ENCODE measurements at places on chromosomes 1 and 21.
A peak's percentile ranks its signal among the peaks of the same experiment; 100 is the strongest.

DNA sequence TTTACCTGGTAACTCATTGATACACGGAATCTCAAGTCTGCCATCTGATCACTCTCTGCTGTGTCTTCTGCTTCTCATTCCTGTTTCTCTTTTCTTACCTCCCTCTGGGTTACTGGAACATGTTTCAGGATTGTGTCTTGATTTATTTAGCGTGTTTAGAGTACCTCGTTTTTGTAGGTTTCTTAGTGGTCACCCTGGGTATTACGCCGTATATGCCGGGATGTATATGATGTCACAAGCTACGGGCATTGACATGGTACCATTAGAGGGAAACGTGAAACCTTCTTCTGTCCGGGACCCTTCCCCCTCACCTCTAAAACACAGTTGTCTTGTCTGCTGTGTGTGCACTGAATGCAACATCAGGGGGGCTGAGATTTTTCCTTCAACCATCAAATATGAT, 2.8 kb downstream of the ACTRT2 start:
- no peak for DNase-seq

DNA sequence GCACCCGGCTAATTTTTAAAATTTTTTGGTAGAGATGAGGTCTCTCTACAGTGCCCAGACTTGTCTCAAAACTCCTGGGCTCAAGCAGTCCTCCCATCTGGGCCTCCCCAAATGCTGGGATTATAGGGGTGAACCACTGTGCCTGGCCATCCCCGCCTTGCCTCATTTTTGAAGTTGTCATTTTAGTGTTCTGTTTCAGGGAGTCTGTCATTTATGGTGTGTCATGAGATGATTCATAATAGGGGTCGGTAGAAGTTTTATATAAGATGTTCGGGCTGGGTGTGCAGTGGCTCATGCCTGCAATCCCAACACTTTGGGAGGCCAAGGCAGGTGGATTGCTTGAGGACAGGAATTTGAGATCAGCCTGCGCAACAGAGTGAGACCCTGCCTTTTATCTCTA, 8.5 kb downstream of the PRCC start:
- DNase-seq, result no peak

DNA sequence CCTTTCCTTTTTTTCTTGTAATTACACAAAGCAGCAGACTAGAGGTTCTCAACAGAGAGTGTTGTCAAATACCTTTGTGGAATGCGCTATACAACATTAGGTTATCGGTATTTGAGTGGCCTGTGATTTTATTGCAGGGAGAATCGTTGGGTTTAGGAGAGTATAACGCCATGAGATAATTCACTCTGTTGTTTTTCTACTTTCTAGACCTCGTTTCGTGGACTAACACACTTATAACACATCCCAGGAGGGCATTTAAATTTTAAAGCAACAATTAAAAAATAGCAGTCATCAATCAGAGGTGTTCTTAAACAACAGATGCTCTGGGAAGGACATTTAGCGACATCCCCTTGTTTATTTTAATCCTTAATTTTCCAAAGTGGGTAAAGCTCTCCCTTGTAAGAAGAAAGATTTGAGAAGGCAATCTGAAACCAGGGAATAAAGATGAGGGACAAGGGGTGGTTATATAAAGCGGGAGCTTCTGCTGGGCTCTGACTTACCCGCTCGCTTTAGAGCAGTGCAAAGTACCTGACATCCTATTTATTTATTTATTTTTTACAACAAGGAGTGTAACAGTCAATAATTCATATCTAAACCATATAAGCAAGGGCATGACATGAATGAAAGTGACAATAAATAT, 4.9 kb downstream of the PBX1 start:
- DNase-seq, result no peak

DNA sequence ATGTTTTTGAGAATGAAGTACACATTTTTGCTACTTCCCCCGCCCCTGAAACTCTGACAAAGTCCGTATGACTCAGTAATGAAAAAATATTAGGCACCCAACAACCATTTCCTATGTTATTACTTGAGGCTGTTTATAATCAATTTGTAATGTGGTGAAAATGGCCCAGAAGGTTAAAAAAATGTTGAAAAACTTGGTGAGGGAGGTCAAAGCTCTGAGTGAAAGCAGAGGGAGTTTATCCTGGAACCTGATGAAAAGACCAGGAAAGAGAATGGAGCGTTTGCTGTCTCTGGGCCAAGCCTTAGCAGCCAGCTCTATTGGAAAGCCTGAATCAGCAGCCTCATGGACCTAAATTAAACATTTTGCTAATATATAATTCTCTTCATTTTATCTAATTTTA, 367.7 kb upstream of the NEGR1 start:
- no peak for DNase-seq

GRCh38 chr1:234721476-234722269, 111.7 kb upstream of the IRF2BP2 start:
- no peak for DNase-seq

- no peak for DNase-seq
Measured at GRCh38 chr1:214404154-214404553, 123.2 kb downstream of the SMYD2 start.

GRCh38 chr1:208216806-208217205, 27.4 kb downstream of the PLXNA2 start:
- DNase-seq, result no peak

DNA sequence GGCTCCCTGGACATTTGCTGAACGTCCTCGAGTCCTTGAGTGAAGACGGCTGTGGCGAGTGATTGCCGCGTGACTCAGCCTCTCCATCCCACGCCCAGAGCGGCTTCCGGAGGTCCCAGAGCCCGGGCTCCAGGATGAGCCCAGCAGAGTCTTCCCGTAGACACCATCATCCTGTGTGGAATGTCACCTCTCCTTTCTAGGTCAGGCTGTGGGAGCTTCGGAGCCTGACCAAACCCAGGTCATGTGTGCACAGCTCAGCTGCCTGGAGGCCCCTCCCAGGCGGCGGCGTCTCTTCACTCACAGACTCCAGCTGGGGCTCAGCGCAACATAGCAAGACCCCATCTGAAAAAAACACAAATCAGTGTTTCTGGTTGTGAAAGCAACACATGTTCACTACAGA, 38.2 kb downstream of the PRKCZ start:
- no peak for DNase-seq

DNA sequence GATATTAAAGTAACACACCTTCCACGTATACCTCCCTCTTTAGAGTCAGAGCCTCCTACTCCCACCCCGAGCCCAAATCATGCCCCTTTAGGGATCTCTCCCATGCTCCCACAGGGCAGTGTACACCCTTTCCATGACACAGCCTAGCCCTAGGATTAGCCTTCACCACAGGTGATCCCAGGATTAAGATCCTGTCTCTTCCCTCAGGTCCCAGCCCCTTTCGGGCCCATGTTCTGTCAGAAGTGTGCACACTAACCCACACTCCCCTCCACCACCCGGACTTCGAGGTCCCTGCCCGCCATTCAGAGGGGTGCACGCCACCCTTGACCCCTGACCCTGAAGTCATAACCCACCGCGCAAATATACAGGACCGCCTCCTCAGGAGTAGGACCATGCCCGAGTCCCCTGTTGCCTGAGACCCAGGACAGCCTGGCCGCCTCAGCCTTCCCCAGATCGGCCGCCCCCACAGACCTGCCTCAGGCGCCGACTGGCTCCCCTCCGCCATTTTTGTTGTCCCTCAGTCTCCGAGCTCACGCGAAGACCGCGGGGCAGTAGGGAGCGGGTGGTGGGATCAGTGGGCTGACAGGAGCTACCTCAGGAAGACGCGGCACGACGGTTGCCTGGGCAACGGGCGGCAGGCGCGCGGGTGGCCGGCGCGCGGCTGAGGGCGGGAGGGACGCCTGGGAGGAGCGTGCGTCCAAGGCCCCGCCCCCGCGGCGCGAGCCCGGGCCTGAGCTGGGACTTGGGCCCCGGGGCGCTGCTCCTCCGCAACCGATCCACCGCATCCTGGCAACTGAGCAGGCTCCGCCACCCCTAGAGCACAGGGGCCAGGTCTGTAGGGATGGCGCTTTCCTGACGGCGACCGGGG, at the start of gene AGBL4:
TSS of gene AGBL4 (minus strand) at position 663 of the 868 bp plus-strand sequence.
- peak; percentile 95 for DNase-seq

DNA sequence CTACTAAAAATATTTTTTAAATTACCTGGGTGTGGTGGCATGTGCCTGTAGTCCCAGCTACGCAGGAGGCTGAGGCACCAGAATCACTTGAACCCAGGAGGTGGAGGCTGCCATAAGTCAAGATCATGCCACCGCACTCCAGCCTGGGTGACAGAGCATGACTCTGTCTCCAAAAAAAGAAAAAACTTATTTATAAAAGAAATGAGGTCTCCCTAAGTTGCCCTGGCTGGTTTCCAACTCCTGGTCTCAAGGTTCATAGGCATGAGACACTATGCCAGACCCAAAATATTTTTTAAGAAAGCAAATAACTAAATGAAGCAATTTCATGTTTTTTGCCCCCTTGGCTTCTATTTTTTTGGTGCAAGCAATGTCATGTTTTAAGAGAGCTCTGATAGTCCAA, 32.9 kb downstream of the EIF4G3 start:
- no peak for DNase-seq

DNA sequence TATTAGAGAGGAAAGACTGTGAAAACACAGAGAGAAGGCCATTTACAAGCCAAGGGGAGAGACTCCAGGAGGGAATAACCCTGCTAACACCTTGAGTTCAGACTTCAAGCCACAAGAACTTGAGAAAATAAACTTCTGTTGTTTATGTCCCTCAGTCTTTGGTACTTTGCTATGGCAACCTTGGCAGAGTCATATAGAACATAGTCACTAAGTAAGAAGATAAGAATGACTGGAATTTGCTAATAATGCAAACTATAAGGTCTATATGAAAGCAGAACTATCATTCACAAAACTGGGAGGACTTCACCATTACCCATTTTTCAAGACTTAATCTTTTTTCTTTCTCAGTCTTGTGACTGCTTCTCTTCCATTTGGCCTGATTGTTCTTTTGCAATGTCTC, 767.3 kb upstream of the ADAMTS5 start:
- DNase-seq, result no peak

DNA sequence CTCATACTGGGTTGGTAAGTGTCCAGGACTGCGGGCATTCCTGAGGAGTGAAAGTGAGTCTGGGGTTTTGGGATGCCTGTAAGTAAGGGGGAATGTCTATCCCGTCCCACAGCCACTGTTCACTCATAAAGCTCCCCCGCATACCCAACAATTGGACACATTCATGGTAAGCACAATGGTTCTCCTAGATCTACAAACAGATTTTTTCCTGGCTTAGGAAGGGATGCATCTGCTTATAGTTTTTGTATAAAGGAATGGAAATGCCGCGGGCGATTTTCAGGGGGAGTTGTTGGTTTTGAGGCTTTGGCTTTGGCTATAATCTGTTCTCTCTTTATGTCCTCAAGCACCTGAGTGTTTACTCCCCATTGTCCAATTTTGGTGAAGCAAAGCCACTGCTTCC, 7.1 kb downstream of the ERVH48-1 start:
- no peak for DNase-seq

GRCh38 chr1:205672395-205672889, 7.9 kb downstream of the SLC45A3 start:
- DNase-seq, result no peak

DNA sequence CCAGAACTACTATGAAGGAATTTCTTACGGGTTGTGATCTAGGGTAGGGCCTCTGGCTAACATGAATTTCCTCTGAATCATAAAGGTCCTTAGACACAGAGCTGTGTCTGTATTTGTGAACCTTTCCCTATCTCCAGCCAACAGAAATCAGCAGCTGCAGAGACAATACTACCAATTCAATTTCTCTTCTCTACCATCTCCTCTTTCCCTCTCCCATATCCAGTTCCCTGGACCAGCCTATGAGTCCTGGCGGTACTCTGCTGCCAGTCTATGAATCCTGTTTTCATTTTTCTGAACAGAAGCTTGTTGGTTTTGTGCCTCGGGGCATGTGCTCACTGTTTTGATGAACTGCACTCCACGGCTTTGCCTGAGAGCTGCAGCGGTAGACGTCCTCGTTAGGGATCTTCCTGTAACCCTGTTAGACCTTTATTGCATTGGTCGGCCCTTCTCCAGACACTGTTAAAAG, 458.0 kb upstream of the VAMP3 start:
- DNase-seq, result peak; percentile 23

- DNase-seq, result no peak
Measured at GRCh38 chr1:226988334-226988666, 48.2 kb downstream of the COQ8A start.

GRCh38 chr1:196098000-196098399, 510.2 kb downstream of the KCNT2 start:
- DNase-seq, result peak; percentile 6

GRCh38 chr1:167683226-167683625, 38.6 kb upstream of the MPZL1 start:
- DNase-seq, result no peak

GRCh38 chr21:31599013-31599412, 60.5 kb upstream of the SOD1 start:
- DNase-seq, result no peak

DNA sequence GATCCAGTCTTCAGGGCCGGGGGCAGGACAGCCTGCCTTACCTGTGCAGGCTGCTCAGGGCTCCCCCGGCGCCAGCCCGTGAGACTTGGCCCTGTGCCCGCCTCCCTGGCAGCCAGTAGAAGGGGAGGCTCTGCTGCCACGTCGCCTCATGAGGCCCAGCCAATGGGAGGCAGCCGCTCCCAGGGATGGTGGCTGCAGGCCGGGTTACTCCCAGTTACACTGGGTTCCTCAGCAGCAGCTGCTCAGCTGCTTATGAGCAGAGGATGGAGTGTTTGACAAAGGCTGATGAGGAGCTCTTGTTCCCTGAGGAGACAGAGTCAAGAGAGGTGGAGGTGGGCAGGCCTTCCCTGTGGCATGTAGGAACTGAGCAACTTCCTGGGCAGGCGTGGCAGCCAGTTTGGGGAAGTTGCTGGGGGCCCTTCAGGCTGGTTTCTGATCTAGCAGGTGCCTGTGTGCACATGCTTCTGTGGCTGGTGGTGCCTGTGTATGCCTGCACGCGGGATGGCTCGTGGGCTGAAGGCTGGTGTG, 5.5 kb downstream of the MFSD2A start:
- DNase-seq, result peak; percentile 90

GRCh38 chr1:235943581-235944114, 76.9 kb upstream of the LYST start:
- no peak for DNase-seq

DNA sequence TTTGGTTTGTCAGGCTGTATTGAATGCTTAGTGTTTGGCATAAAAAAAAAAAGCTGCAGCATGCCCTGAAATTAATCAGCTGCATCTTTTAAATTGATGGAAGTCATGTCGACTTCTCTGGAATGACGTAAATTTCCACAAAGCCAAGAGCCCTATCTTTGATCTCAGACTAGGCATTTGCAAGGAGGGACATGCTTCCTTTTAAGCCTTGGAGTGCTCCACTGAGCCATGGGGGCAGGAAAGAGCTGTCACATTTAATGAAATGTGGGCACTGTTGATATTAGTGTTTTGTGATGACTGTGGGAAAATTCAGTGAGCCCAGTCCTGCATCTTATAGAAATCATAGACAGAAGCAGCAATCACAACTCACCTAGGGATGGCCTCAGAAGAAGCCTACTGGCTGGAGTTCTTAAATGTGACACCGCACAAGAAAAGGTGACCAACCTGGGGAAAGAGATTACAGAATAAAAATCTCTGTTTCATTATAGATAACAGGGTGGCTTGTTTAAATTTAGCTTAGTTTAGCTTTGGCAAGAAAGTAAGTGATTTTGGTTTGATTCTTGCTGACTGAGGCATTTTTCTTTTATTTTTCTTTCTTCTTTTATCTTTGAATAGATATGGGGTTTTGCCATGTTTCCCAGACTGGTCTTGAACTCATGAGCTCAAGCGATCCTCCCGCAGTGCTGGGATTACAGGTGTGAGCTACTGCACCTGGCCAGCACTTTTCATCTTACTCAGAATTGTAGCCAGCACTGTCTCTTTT, 188.2 kb downstream of the HHAT start:
- DNase-seq, result no peak
